LoVo (cell line): ENCODE measurements at places on chromosomes 5 and 9.

DNA sequence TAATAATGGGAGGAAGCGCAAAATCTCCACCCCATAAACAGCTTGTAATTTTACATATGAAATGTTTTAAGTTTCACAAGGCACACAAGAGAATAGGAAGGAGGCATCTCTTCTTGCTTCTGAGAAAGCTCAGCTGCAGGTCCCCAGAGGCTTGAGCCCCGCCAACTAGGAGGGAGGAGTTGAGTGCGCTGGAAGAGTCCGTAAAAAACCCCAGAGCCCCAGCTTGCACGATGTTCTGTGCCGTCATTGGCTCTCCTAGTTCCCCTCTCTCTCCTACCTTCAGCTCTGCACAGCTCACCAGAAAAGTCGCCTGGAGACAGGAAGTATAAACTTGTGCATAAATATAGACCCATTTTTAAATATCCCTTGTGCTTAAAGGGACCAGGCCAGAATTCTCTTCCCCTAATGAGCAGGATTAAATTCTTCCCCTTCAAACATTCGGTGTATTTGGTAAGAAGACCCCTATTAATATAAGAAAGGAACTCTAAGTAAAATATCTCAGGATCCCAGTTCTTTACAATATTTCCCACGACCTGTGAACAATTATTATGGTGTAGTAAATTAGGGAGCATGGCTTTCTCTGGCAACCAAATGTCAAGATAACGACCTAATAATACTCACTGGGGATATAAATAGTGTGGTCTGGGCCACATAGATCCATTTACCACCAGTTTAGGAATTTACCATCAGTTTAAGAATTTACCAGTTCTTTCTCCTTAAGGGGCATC lies 13.7 kb downstream of the GLRX start:
- DNase-seq: no peak

DNA sequence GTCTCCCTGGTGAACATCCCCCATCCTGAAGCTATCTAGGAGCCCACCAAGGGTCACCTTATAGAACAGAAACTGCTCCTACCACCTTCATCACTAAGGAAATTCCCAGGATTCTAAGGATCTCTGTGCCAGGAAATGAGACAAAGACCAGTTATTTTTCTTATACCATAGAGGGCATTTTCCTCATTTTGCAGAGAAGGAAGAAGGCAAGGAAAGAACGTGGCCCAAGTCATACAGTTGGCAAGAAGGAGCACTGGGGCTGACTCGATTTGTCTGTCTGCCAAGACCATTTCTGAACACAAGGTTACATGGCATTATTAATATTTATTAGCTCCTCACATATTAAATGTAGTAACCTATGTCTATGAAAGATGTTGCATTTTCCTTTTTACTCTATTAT lies 49.6 kb upstream of the TNFSF15 start:
- no peak for DNase-seq

DNA sequence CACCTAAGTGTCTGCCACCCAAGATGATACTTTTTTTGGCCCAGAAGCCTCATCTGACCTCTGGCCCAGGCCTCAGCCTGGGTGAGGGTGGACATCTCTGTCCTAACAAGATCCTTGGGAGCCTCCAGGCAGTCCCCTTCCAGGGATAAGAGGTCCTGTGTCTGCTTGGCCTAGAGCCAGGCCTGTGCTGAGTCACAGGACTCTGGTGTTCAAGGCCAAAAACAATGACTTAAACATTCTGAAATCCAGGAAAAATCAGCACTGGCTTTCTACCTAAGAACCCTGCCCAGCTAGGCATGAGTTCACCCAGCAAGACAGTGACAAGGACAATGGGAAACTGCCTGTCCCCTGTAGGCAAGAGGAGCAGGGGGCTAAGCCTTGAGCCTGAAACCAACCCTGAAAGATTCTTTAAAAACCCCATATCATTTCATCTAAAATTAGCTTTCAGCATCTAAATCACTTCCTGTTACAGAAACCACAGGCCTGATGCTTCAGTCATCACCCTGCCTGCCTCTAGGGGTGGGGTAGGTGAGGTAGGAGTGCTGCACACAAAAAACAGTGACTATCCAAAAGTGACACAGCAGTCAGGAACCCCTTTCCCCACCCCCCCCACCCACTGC lies 29.9 kb downstream of the CSF2 start:
- peak; percentile 86 for DNase-seq

DNA sequence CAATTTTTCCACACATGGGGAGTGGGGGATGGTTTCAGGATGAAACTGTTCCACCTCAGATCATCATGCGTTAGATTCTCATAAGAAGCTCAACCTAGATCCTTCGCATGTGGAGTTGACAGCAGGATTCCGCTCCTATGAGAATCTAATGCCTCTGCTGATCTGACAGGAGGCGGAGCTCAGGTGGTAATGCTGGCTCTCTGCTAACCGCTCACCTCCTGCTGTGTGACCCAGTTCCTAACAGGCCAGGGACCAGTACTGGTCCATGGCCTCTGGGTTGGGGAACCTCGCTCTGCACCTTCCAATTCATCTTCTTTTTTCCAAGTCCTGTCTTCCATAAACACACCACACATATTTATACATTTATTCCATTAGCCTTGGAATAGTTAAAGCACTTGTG lies 33.0 kb downstream of the POU5F2 start:
- DNase-seq: no peak

GRCh38 chr9:123437201-123437600 lies 81.2 kb downstream of the CRB2 start:
- DNase-seq: no peak

GRCh38 chr5:173282916-173283315 lies 45.3 kb downstream of the STC2 start:
- DNase-seq: no peak

- no peak for DNase-seq
Observed at GRCh38 chr9:133569891-133570690, 35.6 kb downstream of the ADAMTSL2 start.

GRCh38 chr9:31390403-31391025 lies 993.9 kb upstream of the ACO1 start:
- no peak for DNase-seq

- no peak for DNase-seq
Observed at GRCh38 chr5:178940569-178941360, at the start of gene ZNF454. TSS of gene ZNF454 (plus strand) at chr5:178941198. CDS start at chr5:178942792, 1,594 bp downstream.

DNA sequence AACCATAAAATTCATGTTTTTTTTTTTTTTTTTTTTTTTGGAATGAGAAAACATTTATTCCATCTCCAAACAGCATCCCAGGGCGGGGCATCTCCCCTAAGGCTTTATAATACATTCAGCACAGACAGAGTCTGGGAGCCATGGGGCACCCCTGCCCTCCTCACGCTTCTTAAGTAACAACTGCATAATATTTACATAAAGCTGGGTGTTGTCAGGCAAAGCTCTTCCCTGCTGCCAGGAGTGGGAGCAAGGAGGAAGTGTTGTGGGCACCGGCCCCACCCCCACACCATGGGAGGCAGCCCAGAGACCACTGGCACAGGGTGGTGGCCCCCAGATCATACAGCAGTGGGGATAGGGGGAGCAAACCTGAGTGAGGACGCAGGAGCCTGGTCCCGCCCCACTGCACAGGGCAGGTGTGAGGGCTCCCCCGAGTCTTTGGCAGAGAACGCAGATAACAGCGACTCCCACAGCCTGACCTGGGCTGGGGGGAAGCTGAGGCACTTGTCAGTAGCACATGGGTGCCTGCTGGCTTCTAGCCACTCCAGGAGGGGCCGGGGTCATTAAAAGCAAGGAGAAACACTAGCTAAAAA lies 86.1 kb upstream of the CEP78 start:
- no peak for DNase-seq

- DNase-seq: no peak
Observed at GRCh38 chr9:133888048-133888808, 103.9 kb downstream of the VAV2 start.

GRCh38 chr5:92659246-92659645 lies 921.8 kb downstream of the NR2F1-AS1 start:
- DNase-seq: no peak

DNA sequence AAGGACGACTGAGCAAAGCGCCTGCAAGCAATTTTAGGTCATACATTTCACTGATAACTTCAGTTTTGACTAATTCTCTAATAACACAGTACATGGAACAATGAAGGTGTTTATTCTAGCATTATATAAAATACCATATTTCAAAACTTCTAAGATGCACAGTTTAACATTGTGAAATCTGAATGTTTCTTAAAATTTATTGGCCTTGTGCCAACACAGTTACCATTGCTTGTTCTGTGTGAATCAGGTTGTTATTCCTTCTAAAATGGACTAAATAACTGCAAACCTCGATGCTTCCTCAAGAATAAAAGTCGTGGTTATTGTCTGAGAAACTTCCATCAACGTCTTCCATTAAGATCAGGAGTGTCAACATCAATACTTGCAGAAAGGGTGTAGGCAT lies 8.0 kb downstream of the MCC start:
- DNase-seq: no peak

DNA sequence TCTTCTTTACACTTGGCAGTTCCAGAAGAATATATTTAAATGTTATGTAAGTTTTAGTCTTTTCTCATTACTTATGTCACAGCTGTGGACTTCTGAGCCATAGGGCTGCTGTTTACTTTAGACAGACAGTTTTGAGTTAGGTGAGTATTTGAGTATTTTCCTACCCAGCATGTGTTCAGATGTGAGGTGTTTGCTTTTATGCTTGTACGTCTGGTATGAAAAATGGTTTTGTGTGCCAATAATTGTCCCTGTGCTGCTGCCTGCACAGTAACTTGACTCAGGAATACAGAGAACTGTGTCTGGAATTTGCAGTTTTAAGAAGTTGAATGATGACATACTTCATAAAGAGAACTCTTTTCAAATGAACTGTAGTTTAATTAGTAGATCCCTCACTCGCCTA lies 20.8 kb downstream of the MEGF10 start:
- no peak for DNase-seq

- DNase-seq: no peak
Observed at GRCh38 chr5:52255308-52255707, 532.4 kb upstream of the ITGA1 start.

DNA sequence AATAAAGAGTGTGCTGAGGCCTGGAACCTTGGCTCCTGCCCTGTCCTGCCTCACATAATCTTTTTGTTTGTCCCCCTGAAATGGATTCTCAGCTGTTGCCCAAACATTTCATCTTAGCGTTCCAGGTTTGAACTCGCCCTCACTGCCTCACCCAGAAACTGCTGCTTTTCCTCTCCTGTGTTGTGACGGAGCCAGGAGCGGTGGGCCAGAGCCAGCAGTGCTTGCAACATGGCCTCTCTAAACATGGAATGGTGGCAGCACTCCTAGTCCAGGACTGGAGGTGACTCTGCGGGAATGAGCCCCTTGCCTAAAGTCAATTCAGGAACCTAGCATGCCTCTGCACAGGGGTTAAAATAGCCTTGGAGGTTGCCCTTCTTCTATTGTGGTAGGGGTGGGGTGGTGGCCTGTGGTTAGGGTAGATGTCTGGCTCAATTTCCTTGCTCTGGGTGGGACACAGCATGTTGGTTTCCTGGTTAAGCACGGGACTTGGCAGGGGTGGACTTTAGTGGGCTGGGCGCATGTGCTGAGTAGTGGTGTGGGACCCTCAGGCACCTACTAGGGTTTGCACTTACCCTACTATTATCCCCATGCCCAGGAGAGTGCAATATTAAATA lies 101.6 kb downstream of the SLC25A46 start:
- no peak for DNase-seq

GRCh38 chr9:125750627-125751011 lies 3.4 kb downstream of the PBX3 start:
- DNase-seq: no peak

DNA sequence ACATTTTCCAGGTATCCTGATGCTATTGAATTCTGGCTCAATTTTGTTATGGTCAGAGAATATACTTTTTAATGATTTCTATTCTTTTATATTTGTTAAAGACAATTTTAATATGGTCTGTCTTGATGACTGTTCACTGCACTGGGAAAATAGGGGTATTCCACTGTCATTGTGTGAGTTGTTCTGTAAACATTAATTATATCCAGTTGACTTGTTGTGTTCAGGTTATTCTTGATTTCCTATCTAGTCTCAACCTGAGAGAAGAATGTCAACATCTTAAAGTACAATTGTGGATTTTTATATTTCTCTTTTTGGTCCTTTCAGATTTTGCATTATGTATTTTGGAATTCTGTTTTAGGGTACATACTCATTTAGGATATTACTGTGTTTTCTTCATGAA lies 59.9 kb upstream of the EXOC3 start:
- no peak for DNase-seq

DNA sequence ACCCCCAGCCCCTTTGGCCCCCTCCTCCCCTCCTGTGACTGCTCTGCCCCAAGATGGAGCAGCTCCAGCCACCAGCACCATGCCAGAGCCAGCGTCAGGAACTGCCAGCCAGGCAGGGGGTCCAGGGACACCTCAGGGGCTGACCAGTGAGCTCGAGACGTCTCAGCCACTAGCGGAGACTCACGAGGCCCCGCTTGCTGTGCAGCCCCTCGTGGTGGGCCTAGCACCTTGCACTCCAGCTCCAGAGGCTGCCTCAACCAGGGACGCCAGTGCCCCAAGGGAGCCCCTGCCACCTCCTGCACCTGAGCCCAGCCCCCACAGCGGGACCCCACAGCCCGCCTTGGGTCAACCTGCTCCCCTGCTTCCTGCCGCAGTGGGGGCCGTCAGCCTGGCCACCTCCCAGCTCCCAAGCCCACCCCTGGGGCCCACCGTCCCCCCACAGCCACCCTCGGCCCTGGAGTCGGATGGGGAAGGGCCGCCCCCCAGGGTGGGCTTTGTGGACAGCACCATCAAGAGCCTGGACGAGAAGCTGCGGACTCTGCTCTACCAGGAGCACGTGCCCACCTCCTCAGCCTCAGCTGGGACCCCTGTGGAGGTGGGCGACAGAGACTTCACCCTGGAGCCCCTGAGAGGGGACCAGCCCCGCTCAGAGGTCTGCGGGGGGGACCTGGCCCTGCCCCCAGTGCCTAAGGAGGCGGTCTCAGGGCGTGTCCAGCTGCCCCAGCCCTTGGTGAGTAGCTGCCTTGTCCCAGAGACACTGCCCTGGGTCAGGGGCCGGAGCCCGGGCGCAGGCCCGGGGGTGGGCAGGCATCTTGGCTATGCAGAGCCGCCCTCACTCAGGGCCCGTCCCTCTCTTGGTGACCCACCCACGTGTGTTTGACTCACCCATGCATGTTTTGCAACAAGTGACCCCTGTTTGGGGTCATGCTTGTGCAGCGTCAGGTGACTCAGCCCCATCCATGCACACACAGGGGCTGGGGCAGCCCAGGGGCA lies 105.2 kb downstream of the WNK2 start:
- DNase-seq: no peak

- DNase-seq: no peak
Observed at GRCh38 chr5:44729536-44729935, 79.2 kb upstream of the MRPS30 start.
